Large intestine (tissue), 12 donors: ENCODE measurements at places on chromosomes 7 and 10. TPM values are rescaled to one million over a fixed set of nuclear protein-coding genes. Genes with fewer than 3 reads are reported as not detected.

DNA sequence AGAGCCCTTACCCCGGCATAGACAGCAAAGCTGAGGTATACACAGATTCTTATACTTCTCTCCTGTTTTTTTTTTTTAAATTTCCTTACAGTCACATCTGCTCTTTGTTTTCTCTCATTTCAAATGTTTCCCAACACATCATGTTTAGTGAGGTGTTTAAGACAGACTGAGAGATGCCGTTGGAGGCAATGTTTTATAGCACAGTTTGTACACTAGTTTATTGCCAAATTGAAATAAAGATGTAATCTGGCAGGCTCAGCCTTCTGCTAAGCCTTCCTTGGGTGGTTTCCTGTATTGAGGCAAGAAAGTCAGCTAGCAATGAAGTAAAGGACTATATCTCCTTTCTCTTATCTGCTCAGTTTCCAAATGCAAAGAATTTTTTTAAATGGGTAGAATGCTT lies 393.4 kb downstream of the SORCS1 start:
- DNase-seq = no peak

GRCh38 chr7:87218796-87219544 lies 562 bp downstream of the TMEM243 start:
- no peak for DNase-seq

DNA sequence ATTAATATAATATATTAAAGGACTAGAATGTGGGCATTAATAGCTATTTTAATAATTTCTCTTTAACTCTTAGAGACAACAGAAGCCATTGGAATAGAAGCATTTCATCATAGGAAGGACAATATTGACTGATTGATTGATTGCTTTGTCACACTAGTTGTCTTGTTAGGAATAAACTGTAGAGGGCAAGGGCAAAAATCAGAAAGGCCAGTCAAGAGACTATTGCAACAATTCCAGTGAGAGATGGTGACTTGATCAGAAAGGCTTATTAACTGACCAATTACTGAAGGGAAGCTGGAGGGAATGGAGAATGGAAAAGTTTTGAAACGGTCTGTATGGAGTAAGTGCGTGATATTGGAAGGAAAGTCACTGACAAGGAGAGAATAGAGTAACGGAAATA lies 87.3 kb downstream of the RUNDC3B start:
- DNase-seq = no peak

DNA sequence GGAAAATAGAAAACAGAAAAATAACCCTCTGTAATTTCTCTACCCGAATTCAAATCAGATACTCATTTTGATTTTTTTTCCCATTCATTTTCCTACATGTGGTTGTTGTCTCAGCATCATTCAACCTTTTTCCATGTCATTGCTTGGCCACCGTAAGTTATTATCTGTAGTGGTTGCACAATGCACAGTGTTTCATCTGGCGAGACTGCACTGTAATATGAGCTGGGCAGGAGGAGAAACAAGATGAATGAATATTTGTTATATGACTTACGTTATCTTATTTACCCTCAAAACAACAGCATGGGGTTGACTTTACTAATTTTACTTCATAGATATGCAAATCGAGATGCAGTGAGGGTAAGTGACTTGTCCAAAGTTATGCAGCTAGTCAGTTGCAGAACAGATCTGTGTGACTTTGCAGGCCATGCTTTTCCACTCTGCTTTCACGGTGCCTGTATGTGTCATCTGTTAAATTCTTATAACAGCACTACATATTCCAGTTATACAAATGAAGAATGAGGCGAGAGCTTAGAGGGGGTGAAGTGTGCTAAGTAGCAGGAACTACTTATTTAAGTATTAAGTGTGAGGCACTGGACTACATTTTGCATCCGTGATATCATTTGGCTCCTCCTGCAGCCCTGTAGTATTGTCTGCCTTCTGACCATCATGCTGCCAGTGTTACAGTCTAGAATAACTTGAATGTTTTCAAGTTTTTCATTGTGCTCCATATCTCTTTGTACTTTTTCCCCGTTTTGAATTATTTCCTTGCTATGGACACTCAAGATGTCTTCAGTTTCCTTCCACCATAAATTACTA lies 56.7 kb downstream of the ZMYND11 start:
- no peak for DNase-seq

DNA sequence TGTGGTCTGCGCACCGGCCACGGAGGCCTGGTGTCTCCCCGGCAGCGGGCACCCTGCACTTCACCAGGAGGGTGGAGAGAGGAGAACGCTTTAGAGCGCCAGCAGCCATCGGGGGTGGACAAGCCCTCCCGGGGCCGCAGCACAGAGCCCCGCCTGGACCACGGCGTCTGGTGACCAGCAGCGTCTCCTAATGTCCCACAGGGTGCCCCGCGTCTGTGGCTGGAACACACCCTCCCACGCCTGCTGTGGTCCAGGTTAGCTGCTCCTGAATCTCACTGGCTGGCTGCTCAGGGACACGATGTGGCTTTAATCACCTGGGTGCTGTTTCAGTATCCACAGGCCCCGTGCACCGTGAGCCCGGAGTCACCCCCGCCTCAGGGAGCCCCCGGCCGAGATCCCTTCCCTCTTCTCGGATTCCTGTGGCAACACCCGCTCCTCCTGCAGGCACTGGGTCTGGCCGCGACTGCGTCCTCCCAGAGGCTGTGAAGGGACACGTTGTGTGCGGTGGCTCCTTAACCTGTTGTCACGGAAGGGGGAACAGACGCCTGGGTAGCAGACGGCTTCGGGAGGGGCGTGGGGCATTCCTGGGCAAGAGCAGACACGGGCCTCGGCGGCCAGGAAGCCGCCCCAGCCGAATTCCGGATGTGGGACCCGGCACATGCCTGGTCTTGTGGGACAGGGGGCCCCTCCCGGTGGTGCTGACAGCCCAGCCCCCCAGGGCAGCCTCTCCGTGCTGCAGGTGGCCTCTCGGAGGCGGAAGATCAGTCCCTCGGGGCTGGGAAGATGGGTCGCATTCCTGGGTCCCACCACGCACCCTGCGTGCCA lies 78.9 kb downstream of the FOXL3 start:
- peak; percentile 38 for DNase-seq

DNA sequence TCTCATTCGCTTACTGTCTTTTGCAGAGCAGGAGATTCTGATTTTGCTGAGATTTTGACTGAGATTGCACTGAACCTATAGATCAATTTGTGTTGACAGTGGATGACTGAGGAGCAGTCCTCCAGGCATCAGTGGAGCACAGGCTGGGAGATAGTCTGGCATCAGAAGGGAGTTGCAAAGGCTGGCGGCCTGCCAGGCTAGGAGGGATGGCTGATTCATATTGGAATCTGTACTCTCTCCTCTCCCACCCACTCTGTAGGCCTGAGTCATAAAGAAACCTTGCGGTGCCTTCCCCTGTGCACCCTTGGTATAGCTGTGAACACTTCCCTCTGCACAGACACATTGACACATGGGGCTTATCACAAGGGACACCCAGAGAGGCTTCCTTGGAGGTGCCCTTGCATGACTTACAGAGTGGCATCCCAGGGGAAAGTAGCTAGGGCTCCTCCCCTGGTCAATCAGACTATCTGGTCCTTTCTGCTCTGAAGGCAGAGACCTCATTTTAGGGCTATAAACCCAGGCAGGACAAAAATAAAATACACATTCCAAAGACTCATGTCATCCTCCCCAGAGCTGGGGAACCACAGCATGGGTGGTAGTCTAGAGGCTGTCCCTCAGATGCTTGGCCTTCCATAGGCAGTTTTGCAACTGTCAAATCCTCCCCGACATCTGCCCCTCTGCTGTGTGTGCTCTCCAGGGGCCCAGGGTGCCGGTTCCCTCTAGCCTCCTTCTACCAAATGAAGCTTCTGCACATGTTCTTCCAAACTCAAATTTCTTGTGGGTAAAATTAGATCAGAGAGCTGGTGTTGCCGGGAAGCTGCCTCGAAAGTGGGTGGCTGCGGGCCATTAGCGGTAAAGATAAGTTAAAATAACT lies 37.4 kb upstream of the EEPD1 start:
- peak; percentile 87 for DNase-seq

- DNase-seq = no peak
These were observed 130.7 kb upstream of the KMT2E start for GRCh38 chr7:104883248-104883717.

GRCh38 chr10:82308641-82309040 lies 433.6 kb downstream of the NRG3 start:
- DNase-seq = no peak

DNA sequence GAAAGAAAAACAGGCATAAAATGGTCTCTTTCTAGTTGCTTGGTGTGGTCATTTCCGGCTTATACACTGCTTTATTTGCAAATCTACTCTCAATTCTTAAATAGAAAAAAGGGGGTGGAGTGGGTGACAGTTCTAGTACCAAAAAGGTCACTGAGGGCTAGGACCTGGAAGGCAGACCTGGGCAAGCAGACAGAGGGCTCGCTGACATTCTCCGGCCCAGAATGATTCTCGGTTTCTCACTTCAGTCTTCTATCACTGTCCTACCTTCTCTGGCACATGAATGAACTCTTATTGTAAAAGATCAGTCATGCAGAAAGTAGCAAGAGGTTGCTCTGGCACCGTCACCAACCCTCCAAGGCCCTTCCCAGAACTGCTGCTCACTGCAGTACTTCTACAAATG lies 54.0 kb downstream of the MALSU1 start:
- DNase-seq = no peak

SH2B2 gene
- polyA plus RNA-seq = 1.6 TPM

FAM25A gene
- polyA plus RNA-seq = not detected

PLXNA4 gene
- polyA plus RNA-seq = 3.2 TPM

ATP6V0A4 gene
- 0.12 TPM for polyA plus RNA-seq

PAX4 gene
- 2.8 TPM for polyA plus RNA-seq

OPALIN gene
- polyA plus RNA-seq = not detected

CALD1 gene
- polyA plus RNA-seq = 191 TPM
